ENCODE measurements at places on chromosomes 12 and 14.

DNA sequence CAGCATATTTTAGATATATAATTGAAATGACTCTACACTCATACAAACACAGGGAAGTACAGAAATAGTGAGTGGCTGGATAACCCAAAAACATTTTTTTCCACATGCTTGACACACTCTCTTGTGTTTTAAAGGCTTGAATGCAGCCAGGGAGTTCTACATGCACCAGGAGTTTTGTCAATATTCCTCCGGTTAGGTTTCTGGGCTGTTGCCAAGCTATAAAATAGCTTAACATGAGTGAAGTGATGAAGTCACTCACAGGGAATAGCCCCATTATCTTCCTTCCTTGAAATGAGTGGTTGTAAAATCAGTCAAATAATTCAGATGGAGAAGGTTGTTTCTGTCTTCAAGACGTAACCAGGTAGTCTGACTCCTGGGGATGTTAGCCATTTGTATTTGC lies 582.7 kb downstream of the SLC6A15 start:
- DNase-seq = no peak

- peak; percentile 10 for DNase-seq
Observed at GRCh38 chr12:93363841-93364297, 13.9 kb upstream of the NUDT4 start.

GRCh38 chr12:109447482-109447881 lies 29.6 kb downstream of the KCTD10 start:
- no peak for DNase-seq

- no peak for DNase-seq
Observed at GRCh38 chr12:30531731-30532678, 163.7 kb downstream of the IPO8 start.

- DNase-seq = no peak
Observed at GRCh38 chr12:27331291-27331926, 1.2 kb upstream of the BMAL2 start.

- DNase-seq = no peak
Observed at GRCh38 chr12:94941440-94941862, 62.0 kb downstream of the NDUFA12 start.

GRCh38 chr12:32583534-32583933 lies 95.6 kb upstream of the DNM1L start:
- DNase-seq = no peak

DNA sequence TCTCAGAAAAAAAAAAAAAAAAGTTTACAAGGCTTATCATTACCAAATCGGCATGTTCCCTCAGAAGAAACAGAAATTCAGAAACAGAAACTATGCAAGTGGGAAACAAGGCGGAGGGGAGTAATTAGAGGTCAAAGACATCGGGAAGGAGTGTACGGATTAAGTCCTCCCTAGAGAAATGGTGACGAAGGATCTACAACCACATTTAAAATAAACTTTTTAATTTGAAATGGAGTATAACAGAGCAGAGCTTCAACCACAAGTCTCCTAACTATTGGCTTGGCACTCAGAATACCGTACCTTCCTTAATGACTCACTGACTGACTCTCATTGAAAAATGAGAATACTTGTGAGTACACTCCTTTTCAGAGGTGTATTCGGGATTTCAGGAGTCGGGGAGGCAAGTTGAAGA lies 908 bp downstream of the ENTPD5 start:
- DNase-seq = peak; percentile 2

Data from CD4-positive, alpha-beta T cell treated with Interleukin-6 at 100 ng/mL for 8 hours (primary cell).